ENCODE measurements at places on chromosomes 2 and 18.

DNA sequence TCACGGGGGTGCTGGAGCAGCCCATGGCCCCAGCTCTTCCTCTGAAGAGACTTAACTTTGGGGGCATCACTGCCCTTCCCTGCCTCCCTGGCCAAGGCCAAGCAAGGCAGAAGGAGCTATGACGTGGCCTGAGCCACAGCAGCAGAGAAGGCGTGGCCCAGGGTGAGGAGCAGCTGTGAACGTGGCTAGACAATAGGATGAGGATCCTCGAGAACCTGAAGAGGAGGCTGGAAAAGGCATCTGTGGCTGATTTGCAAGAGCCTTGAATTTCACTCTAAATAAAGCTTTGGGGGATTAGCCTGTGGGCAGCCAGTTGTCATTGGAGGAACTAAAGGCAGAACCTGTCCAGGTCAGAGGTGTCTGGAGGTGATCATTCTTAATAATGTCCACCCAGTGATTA lies 652.9 kb upstream of the ID2 start:
- DNase-seq = no peak

DNA sequence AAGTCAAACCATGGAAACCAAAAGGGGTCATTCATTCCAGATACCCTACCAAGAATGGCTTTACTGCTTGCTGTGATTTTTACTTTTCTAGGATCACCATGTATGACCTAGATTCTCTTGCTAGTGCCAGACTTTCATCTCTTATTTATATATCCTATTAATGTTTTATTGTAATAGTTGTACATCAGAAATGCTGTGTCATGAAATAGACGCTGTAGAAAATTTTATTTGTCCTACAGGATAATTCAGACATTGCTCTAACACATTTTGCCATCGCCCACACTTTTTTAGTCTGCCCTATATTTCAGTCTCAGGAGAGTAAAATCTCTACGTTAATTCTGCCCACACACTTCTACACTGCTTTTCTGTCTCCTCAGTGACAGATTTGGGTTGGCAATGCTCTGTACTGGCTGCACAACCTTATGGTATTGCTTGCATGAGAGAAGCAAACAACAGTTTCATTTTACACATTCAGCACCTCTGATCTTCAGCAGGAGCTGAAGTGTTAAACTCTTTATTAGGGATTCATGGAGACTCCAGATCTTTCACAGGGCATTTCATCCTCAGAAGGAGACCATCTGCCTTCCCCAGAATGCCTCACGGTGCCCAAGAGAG lies 871.8 kb upstream of the CHAC2 start:
- no peak for DNase-seq

DNA sequence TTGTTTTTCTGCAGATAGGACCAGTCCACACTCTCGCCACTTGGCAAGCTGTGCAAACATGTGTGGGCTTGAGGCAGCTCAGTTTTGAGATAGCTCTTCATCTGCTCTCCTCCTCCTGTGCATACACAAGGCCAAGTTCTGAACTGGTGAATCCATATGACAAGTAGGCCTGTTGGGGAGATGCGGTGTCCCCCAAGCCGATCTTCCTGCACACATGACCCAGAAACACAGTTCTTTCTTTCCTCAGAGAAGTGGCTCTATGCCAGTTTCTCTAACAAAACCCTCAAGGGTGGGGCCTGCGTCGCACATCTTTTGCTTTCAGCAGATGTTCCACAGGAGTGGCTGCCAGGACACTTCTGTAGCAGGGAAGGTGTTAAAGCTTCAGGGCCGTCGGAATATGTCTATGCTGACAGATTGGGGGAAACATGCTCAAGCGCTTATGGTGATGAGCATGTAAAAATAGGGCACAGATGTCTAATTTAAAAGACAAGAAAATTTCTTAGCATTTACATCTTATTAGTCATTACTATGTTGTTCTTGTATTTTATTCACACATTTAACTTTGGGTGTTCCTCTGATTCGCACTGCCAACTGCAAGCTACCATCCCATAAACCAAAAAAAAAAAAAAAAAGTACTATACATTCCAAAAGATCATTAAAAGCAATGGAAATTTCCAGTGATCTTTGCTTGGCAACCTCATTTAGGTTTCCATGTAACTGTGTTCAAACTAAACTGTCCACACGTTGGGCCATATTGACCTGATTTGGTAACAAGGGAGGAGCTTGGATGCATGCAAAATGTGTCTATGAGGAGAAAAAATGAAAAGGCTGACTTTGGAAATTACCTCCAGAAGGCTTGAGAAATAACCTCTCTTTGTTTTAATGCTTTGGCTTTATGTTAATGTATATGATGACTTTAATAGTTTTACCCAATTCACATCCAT lies 1055.5 kb upstream of the KLHL29 start:
- DNase-seq = no peak

GRCh38 chr2:152693033-152693432 lies 24.2 kb downstream of the PRPF40A start:
- DNase-seq = no peak

DNA sequence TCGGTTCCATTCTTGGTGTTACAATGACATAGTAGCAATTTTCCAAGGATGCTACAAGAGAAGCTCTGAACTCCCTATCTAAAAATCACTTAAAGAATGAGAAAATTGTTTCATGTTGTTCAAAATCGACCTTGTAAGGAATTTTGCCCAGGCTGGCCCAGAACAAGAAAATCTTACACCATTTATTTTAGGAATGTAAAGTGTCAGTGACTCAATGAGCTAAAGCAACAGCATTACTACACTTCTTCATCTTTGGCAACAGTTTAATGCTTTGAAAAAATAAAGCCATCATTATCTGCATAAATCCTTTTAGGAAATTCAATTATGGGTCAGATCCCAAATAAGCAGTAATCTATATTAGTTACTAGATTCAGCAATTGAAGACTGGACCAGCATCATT lies 38.6 kb downstream of the SLC25A12 start:
- DNase-seq = peak; percentile 4

DNA sequence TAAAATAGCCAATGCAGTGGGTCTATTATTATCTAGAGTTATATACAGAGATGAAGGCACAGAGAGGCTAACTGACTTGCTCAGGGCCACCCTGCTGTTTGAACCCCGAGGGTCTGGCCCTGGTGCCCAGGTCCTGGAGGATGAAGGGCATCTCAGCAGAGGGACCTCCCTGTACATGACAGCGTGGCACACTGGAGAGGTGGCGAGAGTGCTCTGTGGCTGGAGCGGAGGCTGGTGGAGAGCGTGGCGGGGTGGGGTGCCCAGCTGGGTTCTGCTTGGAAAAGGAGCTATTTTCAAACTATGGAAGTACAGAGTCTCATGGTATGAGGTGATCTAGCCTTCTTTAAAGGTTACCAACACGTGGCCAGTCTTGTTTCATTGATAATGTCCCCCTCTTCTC lies 35.8 kb downstream of the GREB1 start:
- DNase-seq = no peak

- DNase-seq = no peak
Observed at GRCh38 chr18:61742565-61743429, 150.0 kb downstream of the RNF152 start.

DNA sequence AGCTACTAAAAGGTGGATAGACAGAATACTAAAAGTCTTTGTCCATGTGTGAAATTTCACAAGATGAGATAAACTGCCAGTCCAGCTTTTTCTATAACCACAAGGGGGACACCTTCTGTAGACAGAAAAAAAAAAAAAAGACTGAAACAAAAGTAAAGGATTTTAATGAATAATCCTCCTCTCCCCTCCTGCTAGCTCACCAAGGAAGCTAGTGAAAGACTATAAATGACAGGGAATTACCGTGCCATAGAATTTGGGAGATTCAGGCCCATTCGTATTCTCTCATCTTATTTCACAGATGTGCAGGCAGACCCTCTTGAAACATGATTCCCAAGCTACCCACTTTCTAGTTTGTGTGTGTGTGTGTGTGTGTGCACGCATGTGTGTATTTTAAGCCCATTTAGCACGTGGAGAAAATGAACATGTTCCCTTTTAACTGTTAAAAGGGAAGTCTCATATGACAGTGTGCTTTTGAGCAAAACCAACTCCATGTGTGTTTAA lies 36.3 kb upstream of the SLC8A1 start:
- peak; percentile 16 for DNase-seq

GRCh38 chr2:17800219-17800618 lies 16.0 kb upstream of the MSGN1 start:
- DNase-seq = no peak

GRCh38 chr2:132849118-132849517 lies 179.1 kb upstream of the LYPD1 start:
- peak; percentile 62 for DNase-seq

- DNase-seq = no peak
Observed at GRCh38 chr2:171985076-171985475, 14.7 kb upstream of the METAP1D start.

DNA sequence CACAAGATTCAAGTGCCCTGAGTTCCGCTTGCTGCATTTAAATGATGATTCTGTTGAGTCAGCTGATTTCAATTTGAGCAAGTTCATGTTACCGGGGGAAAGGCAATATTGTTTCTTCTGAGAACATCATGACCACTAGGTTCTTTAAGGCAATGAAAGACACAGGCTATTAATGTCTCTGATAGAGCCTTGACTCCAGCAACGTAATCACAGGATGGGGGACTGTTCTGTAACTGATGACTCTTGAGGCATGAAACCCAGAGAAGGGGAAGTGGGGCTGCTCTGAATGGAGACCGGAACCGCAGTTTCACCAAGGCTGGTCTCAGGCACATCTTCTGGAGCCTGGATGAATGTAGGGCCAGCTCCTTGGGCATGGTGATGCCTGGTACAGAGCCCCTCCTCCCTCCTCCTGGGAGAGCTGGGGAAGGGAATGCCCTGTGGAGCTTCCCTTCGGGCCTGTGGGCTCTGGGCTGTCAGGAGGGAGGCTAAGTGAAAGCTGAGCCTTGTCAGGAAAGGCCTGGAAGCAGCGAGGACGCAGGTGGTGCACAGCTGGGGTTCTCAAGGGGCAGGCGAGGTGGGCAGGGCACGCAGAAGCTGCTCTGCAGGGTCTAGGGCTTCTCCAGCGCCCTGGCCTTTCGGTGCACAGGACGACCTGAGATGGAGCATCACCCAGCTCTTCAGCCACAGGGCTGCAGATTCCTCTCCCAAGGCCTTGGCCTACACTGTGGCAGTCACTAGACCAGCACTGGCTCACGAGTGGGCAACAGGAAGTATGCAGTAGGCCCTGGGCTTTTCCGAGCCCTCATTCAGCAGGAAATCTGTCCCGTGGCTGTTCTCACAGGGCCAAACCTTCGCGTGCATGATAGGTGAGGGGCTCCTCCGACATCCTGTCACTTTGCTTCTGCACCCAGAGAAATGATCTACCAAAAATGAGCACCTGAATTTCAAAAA lies 36.6 kb upstream of the PRLH start:
- no peak for DNase-seq

DNA sequence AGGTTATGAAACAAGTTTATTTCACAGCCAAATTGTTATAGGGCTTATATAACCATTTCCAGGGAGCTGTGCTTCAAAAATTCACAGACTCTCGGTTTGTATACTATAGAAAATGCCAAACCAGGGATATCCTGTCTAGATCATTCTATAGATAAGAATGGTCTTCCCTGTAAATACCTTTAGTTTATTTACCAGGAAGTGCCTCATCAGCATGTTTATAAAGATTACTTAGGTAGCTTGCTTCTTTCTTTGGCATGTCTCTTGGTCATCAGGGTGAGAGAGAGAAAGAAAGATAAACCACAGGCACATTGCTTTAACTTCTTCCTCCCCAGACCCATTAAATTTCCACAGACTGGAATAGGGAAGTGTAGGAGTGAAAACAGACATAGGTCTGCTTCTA lies 439.4 kb downstream of the SPAG16 start:
- no peak for DNase-seq

DNA sequence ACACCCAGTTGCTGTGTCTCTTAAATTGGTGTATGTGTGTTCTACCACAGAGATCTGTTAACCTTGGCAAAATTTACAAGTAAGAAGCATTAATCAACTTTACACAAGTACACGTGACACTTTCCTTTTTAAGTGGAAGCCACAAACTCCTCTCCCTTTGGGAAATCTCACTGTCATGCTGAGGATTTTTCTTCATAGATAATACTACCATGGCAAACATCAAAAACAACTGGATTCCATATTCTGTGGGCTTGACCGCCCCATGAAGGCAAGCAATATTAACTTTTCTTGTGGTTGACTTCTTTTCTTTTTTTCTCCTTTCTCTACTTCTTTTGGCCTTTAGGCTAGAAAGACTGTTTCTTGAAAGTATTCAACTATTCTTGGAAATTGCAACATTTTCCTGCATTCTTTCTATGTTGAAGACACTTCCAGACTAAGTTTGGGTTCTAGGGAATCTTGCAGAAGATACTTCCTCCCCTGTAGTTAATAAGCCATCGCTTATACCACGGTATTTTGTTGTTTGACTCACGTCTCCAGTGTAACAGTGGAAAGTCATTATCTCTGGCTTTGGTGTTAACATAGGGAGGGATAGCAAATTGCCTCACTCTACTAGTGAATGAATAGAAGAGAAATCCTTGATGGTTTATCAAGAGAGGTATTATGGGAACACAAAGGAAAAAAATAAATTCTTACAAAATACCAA lies 79.5 kb downstream of the SLC8A1 start:
- DNase-seq = no peak

GRCh38 chr2:74843899-74844298 lies 10.0 kb downstream of the HK2 start:
- no peak for DNase-seq

DNA sequence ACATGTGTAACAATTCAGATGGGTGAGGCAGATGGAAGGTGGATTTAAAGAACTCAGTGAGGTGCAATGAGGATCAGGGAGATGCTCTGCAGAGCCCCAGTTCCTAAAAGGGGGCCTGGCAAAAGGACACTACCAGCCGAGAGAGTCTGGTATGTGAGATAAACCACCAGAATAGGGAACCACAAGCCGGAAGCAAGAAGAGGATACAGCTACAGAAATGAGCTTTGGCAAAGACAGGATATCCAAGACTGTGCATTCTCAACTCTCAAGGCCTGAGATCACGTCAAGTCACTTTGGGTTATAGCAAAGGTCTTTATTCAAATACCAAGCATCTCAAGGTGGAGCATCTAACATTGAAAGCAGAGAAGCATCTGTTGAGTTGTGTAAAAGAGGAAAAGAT lies 293.5 kb downstream of the ARHGAP15 start:
- no peak for DNase-seq

- DNase-seq = no peak
Observed at GRCh38 chr2:32706815-32707579, 79.1 kb downstream of the TTC27 start.

DNA sequence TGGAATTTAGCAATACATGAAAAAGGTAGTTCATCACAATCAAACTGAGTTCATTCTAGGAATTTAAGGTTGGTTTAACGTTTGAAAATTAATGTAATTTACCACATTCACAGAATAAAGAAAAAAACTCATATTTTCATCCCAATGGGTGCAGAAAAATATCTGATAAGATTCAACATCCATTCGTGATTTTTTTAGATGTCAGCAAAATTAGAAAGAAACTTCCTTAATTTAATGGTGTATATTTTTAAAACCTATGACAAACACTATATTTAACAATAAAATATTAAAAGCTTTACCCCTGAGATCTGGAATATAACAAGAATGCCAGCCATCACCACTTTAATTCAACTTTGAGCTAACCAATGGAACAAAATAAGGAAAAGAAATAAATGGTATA lies 208.7 kb upstream of the CHAC2 start:
- no peak for DNase-seq
